Stimulated activated CD8-positive, alpha-beta memory T cell treated with anti-CD3 and anti-CD28 coated beads, Interleukin-4, amount 100 ng/mL, for 1 hour (primary cell): ENCODE measurements at places on chromosomes 1 and 21.

GRCh38 chr1:107254306-107254705 is 113.5 kb downstream of the NTNG1 start:
- no peak for DNase-seq

- no peak for DNase-seq
Measured at GRCh38 chr1:63148825-63149645, 173.3 kb upstream of the FOXD3 start.

DNA sequence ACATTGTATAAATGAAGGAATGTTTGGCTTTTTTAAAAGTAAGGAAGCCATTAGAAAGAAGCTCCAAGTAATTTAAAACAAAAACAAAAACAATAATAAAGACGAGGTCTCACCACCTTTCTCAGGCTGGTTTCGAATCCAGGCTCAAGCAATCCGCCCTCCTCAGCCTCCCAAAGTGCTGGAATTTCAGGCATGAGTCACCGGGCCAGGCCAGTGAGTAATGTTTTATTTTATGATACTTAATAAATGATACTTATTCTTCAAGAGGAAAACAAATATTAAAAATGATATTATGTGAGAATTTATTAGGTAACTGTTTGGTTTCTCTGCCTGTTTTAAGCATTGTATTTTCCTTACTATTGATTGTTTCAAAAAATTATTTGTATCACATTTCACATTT is 201.4 kb upstream of the BRINP3 start:
- no peak for DNase-seq

DNA sequence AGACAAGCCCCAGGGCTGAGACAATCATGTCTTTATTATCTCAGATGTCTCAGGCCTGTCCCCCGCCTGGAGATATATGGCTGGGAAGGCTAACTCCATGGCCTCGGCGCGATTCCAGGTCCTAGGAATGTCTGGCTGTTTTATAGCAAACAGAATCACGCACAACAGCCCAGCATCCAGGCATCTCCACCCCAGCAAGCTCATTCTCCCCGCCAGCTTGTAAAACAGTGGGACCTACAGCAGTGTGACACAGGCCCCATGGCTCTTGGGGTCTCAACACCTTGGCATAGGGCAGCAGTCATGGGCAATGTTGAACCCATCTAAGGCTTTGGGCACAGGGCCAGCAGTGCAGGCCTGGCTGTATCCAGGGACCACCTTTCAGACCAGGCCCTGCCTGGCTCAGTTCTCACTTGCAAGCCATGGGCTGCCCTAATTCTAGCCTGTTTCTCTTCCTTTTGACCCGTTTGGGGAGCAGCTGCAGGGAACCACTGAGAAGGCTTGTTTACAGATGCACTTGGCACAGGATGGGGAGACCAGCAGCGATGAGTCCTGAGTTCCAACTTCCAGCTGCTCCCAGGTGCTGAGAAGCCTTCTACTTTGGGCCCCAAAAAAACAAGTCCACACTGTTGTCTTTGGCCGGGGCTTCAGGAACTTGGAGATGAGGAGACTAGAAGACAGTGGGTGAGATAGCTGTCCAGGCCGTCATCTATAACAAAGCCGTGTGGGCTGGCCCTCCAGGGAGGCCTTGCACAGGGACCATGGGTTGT is 34.4 kb downstream of the WNT4 start:
- DNase-seq: no peak

DNA sequence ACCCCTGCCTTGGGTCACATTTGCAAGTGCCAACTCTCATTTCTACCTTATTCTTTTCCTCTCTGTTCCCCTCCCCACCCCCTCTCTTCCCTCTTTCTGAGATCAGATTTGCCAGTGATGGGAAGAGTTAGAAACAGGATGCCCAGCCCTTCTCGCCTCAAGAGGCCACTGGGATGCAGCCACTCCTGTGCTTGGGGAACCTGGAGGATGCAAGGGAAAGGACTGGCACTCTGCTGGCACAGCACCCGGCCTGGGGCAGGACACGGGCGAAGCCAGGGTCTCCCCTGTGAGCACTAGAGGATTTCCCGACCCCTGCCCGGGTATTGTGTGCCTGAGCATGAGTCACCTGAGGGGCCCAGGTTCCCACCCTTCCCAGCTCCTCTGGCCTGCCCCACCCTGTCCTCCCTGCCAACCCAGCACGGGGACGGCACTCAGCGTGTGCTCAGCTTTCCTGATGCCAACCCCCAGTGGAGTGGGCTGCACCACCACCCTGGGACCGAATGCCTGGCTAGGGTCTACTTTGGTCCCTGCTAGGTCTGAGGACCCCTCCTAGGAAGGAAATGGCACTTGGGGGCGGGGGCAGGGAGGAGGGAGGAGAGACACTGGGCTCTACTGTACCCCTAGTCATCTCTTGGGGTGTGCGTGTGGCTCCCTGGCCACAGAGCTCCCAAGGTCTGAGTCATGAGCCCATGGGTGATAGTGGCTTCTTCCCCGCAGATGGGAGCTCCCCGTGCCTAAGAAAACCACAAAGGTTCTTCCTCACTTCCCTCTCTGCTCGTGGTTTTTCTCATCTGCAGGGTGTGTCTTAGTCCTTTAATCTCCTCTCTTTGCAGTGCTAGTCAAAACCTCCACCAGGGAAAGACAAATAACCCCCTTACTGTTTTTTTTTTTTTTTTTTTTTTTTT is 12.4 kb downstream of the LMNA start:
- DNase-seq: peak; percentile 63

DNA sequence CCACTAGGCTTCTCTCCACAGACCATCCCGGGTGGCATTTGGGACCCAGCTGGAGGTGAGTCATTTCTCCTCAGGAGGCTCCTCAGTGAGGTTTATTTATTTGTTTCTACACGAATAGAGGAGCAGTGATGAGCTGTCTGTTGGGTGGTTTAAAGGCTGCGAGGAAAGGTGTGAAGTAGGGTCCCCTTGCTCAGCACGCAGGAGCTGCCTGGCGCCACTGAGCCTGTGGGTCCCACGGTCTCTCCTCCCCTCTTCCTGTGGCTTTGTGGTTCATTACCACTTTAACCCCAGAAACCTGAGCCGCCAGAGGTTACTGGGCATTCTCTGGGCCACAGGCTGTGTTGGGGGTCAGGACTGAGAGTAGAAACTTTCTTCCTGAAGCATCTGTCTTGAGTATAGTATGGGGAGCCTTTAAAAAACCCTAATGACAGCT is 39.9 kb downstream of the IL6R start:
- DNase-seq: no peak

DNA sequence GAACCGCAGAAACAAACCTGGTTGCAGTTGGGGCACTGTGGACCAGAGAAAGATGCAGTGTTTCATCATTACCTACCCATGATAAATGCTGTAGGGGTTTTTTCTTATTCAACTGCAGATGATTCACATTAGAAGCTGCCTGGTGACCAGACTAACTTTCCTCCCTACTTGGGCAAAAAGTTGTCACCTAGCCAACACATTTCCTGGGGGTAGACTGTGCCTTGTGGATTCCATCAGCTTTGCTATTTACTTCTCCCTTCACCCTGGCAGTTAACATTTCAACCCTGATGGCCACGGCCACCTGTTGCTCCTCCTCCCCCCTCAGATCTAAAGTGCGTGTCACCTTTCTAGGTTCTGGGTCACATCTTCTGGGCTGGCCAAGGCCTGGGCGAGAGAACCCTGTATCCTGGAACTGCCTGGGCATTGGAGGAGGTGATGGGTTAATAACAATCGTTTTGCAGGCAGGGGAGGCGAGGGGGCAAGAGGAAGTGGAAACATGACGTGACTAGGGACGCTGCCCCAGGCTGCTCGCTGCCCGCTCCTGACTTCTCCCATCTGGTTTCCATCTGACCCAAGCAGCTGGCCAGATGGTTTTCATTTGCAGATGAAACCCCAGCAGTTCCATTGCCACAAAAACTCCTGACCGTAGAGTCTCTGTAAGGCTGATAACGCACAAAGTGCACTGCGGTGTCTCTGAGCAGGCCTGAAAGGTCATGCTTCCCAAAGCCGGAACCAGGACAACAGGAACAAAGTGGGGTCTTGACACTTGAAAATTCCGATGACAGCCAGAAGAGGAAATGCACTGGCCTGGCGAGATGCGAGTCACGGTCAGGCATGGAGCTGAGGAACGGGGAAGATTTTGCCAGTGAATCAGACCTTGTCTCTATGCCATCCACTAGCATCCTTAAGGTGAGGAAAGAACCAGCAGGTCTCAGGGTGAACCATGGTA is 36.6 kb downstream of the CAPZB start:
- DNase-seq: no peak
